ENCODE measurements at places on chromosomes 2 and 18.
A peak's percentile ranks its signal among the peaks of the same experiment; 100 is the strongest.

- DNase-seq = peak; percentile 24
Observed at GRCh38 chr2:130336877-130337734, 5.6 kb upstream of the IMP4 start.

GRCh38 chr2:168562971-168563370, 106.9 kb downstream of the CERS6 start:
- DNase-seq = no peak

- DNase-seq = no peak
Observed at GRCh38 chr18:24396082-24396633, 1.5 kb downstream of the OSBPL1A start.

DNA sequence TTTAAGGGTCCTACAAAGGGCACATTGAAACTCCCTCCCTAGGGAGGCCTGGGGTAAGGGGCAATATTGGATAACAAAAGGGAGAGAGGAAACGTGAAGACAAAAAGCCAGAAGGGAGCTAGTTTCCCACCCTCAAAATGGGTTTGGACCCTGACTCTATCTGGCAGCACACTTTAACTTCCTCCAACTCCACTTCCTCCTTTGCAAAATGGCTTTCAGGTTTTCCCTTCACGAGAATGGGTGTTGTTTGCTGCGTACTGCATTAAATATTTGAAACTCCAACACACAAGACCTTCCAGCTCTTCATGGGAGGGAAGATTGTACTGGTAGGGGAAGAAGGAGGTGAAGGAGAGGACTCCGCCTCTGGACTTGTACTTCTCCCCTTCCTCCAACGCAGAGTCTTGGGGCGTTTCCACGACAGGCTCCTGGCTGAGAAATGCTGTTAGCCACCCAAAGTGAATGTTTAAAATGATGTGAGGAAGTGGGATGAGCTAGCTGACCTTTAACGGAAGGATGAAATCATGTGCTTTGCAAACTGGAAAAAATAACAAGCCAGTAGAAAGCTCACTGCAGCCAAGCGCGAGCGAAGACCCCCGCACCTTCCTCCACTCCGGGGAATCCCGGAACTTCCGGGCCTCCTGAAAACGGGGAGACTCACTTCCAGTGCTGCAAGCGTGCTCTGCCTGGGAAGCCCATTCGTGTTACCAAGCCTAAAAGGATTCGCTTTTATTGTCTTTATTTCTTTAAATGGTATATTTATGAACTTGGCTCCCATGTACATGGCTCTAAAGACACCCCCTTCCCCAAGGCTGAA, 85.6 kb downstream of the VIT start:
- no peak for DNase-seq

DNA sequence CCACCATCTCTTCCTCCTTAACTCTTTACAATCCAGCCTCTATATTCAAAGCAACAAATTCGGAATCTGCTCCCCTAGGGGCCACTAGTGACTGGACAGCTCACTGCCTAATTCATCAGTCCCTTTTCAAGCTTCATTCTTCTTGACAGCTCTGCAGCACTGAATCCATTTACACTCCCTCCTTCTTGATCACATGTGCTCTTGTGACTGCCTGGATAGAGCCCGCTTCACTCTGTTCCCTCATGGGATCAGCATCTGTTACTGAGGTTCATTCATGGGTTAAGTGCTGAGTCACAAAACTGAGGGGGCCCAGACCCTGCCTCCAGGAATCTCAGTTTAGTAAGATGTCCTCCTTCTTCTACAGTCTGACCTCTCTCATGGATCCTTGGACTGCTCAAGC, 81.5 kb downstream of the CYRIA start:
- DNase-seq = no peak

- DNase-seq = no peak
Observed at GRCh38 chr2:67896076-67896475, 166.7 kb downstream of the C1D start.

GRCh38 chr18:13267431-13267873, 48.9 kb downstream of the LDLRAD4 start:
- no peak for DNase-seq

- DNase-seq = no peak
Observed at GRCh38 chr2:177665948-177666347, 273.4 kb downstream of the AGPS start.

DNA sequence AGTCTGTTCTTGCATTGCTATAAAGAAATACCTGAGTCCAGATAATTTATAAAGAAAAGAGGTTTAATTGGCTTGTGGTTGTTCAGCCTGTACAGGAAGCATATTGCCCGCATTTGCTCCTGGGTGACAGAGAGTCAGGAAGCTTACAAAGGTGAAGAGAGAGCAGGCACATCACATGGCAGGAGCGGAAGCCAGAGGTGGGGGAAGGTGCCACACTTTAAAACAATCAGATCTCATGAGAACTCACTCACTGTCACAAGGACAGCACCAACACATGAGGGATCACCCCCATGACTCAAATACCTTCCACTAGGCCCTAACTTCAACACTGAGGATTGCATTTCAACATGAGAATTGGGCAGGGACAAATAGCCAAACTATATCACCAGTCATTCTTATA, 124.8 kb upstream of the COL5A2 start:
- DNase-seq = no peak

- no peak for DNase-seq
Observed at GRCh38 chr18:75159646-75160356, 49.1 kb downstream of the PTGR3 start.

- no peak for DNase-seq
Observed at GRCh38 chr2:31322371-31322770, 88.4 kb downstream of the EHD3 start.

DNA sequence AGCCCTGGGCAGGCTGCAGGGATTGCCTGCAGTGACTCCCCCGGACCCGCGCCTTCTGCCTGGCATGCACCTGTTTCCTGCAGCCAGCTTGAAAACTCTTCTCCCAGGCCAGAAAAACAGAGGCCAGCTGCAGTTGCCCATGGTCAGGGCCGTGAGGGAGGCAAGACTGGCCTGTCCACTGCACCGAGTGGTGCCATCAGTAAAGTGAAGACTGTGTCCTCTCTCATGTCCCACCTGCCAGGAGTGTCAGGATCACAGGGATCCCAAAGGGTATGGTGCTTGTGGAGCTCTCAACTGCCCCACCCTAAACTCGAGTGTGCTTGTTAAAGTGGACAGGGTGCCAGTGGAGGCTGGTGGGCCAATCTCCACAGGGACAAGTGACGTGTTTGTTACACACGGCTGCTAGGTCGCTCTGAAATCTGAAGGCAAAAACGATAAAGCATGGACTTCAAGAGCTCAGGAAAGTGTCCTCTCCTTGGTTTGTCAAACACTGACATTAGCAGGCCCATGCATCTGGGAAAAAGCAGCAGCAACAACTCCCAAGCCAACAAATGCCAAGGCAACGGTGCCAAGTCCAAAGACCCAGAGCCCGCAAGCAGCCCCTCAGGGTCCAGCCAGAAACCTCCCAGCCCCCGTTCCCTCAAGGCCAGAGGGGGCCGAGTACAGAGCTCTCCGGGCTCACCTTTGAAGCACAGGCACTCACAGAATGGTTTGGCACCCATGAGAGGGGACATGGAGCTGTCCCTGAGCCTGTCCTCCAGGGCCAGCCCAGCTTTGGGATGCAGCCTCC, 213.2 kb downstream of the HDAC4 start:
- DNase-seq = no peak

- DNase-seq = no peak
Observed at GRCh38 chr2:30705711-30706533, 101.3 kb downstream of the CAPN13 start.
